Epithelial cell of umbilical artery (primary cell): ENCODE measurements at places on chromosomes 13 and 19. TPM values are rescaled to one million over a fixed set of nuclear protein-coding genes. Genes with fewer than 3 reads are reported as not detected.

The GAPDHS gene
- not detected in 2 replicates for total RNA-seq

The NCR1 gene
- 0.65 TPM in 1 of 2 replicates, not detected in the other for total RNA-seq

The RPS19 gene
- total RNA-seq, result 356 and 1,098 TPM in 2 replicates

The IL12RB1 gene
- 0.15 TPM in 1 of 2 replicates, not detected in the other for total RNA-seq

The CAPN12 gene
- not detected in 2 replicates for total RNA-seq

The ZNF628 gene
- total RNA-seq, result 0.30 and 2.6 TPM in 2 replicates

The CEBPG gene
- 34.4 and 52.7 TPM in 2 replicates for total RNA-seq

The FLT1 gene
- 143 and 328 TPM in 2 replicates for total RNA-seq

The FXYD3 gene
- total RNA-seq, result not detected in 2 replicates

The SYCN gene
- total RNA-seq, result not detected in 2 replicates

The ATP4B gene
- total RNA-seq, result not detected in 2 replicates

The ZNF586 gene
- 11.4 and 22.9 TPM in 2 replicates for total RNA-seq

The NLRP9 gene
- total RNA-seq, result not detected in 2 replicates

The SMIM17 gene
- total RNA-seq, result 0.32 TPM in 1 of 2 replicates, not detected in the other

The KIR2DL4 gene
- not detected in 2 replicates for total RNA-seq

The PSG7 gene
- total RNA-seq, result not detected in 2 replicates

The RGS9BP gene
- total RNA-seq, result under 0.01 and 0.32 TPM in 2 replicates

The CDX2 gene
- not detected in 2 replicates for total RNA-seq

The ZNF493 gene
- 6.5 and 7.0 TPM in 2 replicates for total RNA-seq

The RNF17 gene
- total RNA-seq, result not detected in 2 replicates

The TDRD12 gene
- total RNA-seq, result not detected in 2 replicates

The SERTAD1 gene
- 22.8 and 31.5 TPM in 2 replicates for total RNA-seq

The STOML3 gene
- total RNA-seq, result not detected in 2 replicates

The PDS5B gene
- 25.3 and 35.4 TPM in 2 replicates for total RNA-seq

The DMPK gene
- 5.5 and 6.5 TPM in 2 replicates for total RNA-seq

The RNF113B gene
- total RNA-seq, result not detected in 2 replicates

The CASP14 gene
- total RNA-seq, result not detected in 2 replicates

The SPTBN4 gene
- under 0.01 TPM in 1 of 2 replicates, not detected in the other for total RNA-seq

The ZNF599 gene
- total RNA-seq, result 2.7 and 4.9 TPM in 2 replicates

The N4BP2L1 gene
- 1.9 and 4.1 TPM in 2 replicates for total RNA-seq

The GRK1 gene
- total RNA-seq, result under 0.01 TPM in 1 of 2 replicates, not detected in the other

The ZNF44 gene
- 3.9 and 8.2 TPM in 2 replicates for total RNA-seq

The DKKL1 gene
- not detected in 2 replicates for total RNA-seq

The C19orf73 gene
- 0.32 and 0.76 TPM in 2 replicates for total RNA-seq

The C19orf67 gene
- total RNA-seq, result not detected in 2 replicates

The WDR88 gene
- total RNA-seq, result not detected in 2 replicates

The IL4I1 gene
- total RNA-seq, result 3.2 and 8.2 TPM in 2 replicates

The CSNK1A1L gene
- total RNA-seq, result not detected in 2 replicates

The ZNF865 gene
- total RNA-seq, result 0.61 and 0.65 TPM in 2 replicates
